ENCODE measurements at places on chromosomes 16 and 17.

- peak; percentile 52 for DNase-seq
Measured at GRCh38 chr16:4019371-4019791, 96.9 kb downstream of the ADCY9 start.

- no peak for DNase-seq
Measured at GRCh38 chr17:74372426-74372825, 5.1 kb downstream of the GPR142 start.

GRCh38 chr16:10619271-10619849 lies 39.0 kb upstream of the EMP2 start:
- no peak for DNase-seq

- DNase-seq: no peak
Measured at GRCh38 chr17:27333410-27333980, 39.6 kb downstream of the WSB1 start.

DNA sequence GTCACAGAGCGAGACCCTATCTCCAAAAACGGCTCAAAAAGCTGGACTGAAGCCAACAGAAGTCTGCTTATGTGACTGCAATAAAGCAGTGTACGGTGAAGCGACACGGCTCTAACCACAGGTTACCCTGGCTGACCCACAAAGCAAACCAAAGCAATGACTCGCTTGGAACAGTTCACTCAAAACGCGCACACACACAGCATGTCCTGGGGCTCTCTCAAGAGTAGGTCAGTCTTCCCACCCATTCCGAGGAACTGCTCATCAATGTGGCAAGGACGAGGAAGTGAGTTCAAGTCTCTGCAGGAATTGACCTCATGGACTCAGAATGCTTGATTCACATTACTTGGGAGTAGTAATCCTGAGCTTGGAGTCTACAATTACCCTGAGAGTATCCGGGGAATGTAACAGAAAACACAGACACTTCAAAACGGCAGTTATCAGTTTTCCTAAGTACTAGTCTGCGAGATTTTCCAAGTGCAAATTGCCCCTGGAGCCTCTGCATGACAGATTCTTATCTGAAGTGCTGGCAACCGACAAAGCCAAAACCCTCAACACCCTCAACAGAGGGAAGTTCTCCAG lies 25.4 kb downstream of the PELP1 start:
- peak; percentile 89 for DNase-seq

- DNase-seq: no peak
Measured at GRCh38 chr17:75153780-75154194, 525 bp downstream of the JPT1 start.

DNA sequence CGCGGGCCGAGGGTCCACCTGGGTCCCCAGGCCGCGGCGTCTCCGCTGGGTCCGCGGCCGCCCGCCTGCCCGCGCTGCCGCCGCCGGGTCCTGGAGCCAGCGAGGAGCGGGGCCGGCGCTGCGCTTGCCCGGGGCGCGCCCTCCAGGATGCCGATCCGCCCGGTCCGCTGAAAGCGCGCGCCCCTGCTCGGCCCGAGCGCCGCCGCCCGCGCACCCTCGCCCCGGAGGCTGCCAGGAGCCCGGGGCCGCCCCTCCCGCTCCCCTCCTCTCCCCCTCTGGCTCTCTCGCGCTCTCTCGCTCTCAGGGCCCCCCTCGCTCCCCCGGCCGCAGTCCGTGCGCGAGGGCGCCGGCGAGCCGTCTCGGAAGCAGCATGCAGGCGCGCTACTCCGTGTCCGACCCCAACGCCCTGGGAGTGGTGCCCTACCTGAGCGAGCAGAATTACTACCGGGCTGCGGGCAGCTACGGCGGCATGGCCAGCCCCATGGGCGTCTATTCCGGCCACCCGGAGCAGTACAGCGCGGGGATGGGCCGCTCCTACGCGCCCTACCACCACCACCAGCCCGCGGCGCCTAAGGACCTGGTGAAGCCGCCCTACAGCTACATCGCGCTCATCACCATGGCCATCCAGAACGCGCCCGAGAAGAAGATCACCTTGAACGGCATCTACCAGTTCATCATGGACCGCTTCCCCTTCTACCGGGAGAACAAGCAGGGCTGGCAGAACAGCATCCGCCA lies 504 bp downstream of the FOXC2 start:
- DNase-seq: no peak

DNA sequence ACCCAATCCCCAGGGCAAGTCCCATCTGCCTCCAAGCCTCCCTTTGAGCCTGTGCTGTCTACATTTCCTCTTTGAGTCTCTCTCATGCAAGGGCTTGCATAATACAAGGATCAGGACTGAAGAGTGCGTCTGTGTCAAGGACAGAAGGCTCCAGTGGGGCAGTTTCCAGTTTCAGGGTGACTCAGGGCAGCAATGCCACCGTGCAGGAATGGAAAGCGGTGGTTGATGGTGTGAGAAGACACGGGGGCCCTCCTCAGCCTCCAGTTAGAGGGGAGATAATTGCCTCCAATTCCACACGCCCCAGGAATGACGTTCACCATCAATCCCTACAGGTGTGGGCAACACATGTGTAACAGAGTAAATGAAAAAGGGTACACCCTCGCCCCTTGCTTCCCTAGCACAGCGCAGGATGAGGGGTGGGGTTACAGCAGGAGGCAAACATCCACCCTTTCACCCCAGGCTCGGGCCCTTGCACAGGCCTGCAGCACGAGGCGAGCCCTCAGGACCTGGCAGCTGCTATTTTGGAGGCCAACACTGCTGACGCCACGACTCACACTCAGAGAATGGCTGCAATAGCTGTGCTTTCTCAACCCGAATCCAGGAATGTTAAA lies 24.8 kb upstream of the SLC25A19 start:
- DNase-seq: no peak

DNA sequence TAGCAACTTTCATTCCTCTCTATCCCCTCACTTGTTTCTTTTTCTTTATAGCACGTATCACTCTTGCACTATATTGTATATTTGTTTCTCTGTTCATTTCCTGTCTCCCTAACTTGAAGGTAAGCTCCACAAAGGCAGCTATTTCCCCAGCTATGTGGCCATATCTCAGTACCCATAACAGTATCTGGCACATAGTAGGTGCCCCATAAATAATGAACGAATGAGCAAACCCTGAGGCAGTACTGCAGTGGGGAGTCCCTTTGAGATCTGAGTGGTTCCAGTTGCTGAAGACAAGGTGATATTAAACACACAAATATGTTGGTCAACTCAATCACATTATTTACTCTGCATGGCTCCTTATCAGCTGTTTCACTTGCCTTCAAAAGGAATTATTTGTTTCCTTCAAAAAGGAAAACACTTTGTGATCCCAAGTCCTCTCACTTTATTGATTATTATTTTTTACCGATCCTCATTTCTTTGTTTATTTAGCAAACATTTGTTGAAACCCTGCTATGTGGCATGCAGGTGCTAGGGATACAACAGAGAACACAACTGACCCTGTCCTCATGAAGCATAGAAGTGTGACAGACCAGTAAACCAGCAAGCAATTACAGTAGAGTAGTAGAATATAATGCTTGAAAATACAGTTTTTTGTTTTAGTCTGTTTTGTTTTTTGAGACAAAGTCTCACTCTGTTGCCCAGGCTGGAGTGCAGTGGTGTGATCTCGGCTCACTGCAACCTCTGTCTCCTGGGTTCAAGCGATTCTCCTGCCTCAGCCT lies 5.7 kb upstream of the ADAP2 start:
- DNase-seq: no peak

GRCh38 chr16:21263640-21264570 lies 14.2 kb downstream of the CRYM start:
- peak; percentile 88 for DNase-seq

- no peak for DNase-seq
Measured at GRCh38 chr16:27430923-27431484, 29.0 kb downstream of the IL21R start.

GRCh38 chr16:14445937-14446715 lies 183.9 kb downstream of the PARN start:
- DNase-seq: no peak

DNA sequence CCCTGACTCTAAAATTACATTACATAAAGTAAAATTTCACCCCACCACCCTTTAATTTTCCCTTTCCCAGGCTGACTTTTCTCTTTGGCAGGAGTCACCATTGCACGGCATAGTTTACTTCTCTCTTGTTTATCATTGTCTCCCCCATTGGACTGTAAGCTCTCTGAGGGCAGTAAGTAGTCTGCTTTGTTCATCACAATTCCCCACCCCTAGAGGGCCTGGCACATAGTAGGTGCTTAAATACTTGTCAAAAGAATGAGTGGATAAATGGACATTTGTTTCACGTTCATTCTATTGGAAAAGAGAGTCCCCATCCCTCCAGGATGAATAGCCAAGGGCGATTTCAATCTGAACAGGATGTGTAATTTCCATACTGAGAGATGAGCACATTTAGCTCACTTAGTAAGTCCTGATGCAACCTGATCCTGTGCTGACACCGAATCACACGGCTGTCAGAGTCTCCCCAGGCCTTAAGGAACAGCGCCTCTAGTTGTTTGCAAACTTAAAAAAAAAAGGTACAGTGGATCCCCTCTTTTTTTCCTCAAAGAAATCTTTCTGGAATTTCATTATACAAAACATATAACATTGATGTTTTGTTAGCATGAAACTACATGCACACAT lies 54.0 kb downstream of the AKAP1 start:
- no peak for DNase-seq

DNA sequence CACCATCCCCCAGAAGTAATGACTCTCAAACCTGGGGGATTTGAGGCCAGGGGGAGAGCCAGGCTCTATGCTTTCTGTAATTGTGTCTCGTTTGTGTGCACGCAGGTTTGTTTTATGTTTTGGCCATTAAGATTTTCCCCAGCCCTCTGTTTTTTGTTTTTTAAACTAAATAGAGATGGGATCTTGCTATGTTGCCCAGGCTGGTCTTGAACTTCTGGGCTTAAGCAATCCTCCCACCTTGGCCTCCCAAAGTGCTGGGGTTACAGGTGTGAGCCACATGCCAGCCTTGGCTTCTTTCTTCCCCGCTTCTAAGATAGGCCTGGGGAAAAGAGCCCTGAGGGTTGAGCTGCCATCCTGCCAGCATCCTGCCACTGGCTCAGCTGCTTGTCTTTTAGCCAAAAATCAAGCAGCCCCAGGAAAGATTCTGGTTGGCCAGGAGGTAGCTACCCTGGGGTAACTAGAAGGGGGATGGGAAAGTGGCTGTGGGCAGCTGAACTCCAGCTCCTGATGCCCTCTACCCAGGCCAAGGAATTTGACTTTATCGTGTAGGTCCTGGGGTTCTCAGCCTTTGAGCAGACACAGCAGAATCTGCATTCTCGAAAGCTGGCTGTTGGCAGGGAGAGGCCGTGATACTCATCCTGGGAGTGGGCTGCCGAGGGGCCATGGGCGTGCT lies 18.4 kb downstream of the KDM8 start:
- no peak for DNase-seq
